ENCODE measurements at places on chromosomes 3 and 15.

- H3K36me3 ChIP-seq, result no peaks in the 10 kb centered on the region
- H3K27me3 ChIP-seq, result no peaks in the 10 kb centered on the region
- no peak for DNase-seq
- no peak overlapping the region for H3K27ac ChIP-seq
Measured at GRCh38 chr3:71401695-71402231, 181.8 kb downstream of the FOXP1 start.

GRCh38 chr15:55407498-55408011 lies 604 bp downstream of the CCPG1 start:
- no peaks in the 10 kb centered on the region for H3K27me3 ChIP-seq
- peak; percentile 89 for DNase-seq
- peak overlapping the region; percentile 84 for H3K27ac ChIP-seq
- H3K36me3 ChIP-seq, result no peaks in the 10 kb centered on the region
- peaks cover 47% of the 10 kb centered on the region for H3K4me1 ChIP-seq

- no peak overlapping the region for H3K27ac ChIP-seq
- H3K4me3 ChIP-seq, result no peak overlapping the region
- DNase-seq, result no peak
- H3K36me3 ChIP-seq, result peaks cover 26% of the 10 kb centered on the region
- H3K27me3 ChIP-seq, result no peaks in the 10 kb centered on the region
- H3K4me1 ChIP-seq, result peaks cover 18% of the 10 kb centered on the region
Measured at GRCh38 chr3:57655727-57656126, 37.1 kb downstream of the DENND6A start.

DNA sequence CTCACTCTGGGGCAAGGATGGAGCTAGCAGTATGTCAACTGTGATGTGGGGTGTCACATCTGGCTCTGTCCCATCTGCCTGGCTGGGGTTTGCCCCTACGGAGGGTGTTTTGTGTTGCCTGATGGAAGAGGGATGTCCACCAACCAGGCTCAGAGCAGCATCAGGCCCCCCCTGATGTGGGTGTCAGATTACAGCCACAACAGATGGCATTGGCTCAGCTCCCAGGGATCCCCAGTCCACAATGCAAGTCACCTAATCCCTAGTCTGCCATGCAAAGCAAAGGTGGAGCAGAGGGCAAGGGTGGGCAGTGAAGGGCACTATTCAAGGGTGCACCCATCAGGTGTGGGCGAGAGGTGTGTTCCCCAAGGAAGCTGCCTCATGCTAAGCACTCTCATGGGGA lies 48.9 kb upstream of the AMOTL2 start:
- H3K36me3 ChIP-seq, result no peaks in the 10 kb centered on the region
- no peak overlapping the region for H3K4me3 ChIP-seq
- no peak overlapping the region for H3K27ac ChIP-seq
- DNase-seq, result no peak
- H3K27me3 ChIP-seq, result no peaks in the 10 kb centered on the region

DNA sequence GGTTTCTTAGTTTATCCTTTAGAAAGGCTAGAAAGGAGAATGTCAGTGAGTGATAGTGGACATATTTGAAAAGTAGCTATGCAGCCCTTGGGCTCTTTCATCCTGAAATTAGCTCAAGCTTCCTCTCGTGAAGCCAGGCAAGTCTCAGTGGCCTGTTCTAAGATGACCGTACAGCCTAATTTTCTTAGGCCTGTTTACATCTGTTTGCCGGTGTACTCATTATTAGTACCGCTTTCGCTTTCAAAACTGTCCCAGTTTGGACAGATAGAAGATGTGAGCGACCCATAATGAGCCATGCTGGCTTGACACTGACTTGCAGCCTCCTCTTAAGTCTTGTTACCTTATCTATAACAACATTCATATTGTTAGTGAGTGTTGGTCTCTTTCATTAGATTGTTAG lies 5.7 kb upstream of the ARL14 start:
- no peak overlapping the region for H3K27ac ChIP-seq
- no peak overlapping the region for H3K4me3 ChIP-seq
- H3K27me3 ChIP-seq, result no peaks in the 10 kb centered on the region
- H3K36me3 ChIP-seq, result no peaks in the 10 kb centered on the region
- no peak for DNase-seq

DNA sequence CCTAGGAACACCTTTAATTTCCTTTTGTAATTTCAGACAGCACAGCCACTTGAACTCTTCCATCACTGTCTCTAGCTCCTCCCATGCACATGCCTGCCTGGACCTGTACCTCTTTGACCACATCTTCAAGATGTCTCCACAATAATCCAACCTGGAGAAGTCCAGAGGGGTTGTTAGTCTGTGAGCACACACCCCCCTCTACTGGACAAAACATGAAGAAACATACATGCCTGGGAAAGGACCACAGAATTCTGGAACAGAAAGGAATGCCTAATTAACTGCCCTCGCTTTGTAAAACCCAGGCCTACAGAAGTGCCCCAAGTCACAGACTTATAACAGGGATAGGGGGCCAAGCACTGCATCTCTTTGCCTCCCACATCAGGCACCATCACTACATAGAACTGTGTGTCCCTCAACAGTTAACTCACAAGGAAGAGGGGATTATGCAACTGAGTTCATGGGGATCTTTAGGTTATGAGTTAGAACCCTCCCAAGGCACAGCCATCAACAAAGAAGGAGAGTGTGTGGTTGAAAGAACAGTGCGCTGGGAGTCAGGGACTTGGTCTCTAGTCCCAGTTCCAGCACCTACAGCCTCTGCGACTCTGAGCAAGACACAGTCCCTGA lies 61.7 kb downstream of the FMN1 start:
- peaks cover 8% of the 10 kb centered on the region for H3K4me1 ChIP-seq
- H3K36me3 ChIP-seq, result no peaks in the 10 kb centered on the region
- no peak overlapping the region for H3K27ac ChIP-seq
- no peaks in the 10 kb centered on the region for H3K27me3 ChIP-seq
- H3K4me3 ChIP-seq, result no peak overlapping the region

- H3K27ac ChIP-seq, result no peak overlapping the region
- no peak for DNase-seq
- H3K4me1 ChIP-seq, result no peaks in the 10 kb centered on the region
- H3K4me3 ChIP-seq, result no peak overlapping the region
Measured at GRCh38 chr3:131239267-131239666, 142.3 kb upstream of the NUDT16 start.

- H3K4me1 ChIP-seq, result no peaks in the 10 kb centered on the region
- no peak for DNase-seq
- no peaks in the 10 kb centered on the region for H3K36me3 ChIP-seq
- H3K4me3 ChIP-seq, result no peak overlapping the region
- no peak overlapping the region for H3K27ac ChIP-seq
Measured at GRCh38 chr3:170049146-170050000, 11.6 kb downstream of the GPR160 start.

All from vagina (tissue), 2 donors.